ENCODE measurements at places on chromosomes 4 and X. TPM values are rescaled to one million over a fixed set of nuclear protein-coding genes. Genes with fewer than 3 reads are reported as not detected.

HMGN5 gene
- total RNA-seq, result 8.3 TPM

GRCh38 chrX:107726816-107727534 lies 48.6 kb downstream of the TSC22D3 start:
- peak; percentile 60 for DNase-seq

GRCh38 chr4:110372485-110372884 lies 103.5 kb upstream of the ENPEP start:
- DNase-seq, result no peak

GRCh38 chr4:158836002-158836369 lies 67.2 kb downstream of the FNIP2 start:
- no peak for DNase-seq

DNA sequence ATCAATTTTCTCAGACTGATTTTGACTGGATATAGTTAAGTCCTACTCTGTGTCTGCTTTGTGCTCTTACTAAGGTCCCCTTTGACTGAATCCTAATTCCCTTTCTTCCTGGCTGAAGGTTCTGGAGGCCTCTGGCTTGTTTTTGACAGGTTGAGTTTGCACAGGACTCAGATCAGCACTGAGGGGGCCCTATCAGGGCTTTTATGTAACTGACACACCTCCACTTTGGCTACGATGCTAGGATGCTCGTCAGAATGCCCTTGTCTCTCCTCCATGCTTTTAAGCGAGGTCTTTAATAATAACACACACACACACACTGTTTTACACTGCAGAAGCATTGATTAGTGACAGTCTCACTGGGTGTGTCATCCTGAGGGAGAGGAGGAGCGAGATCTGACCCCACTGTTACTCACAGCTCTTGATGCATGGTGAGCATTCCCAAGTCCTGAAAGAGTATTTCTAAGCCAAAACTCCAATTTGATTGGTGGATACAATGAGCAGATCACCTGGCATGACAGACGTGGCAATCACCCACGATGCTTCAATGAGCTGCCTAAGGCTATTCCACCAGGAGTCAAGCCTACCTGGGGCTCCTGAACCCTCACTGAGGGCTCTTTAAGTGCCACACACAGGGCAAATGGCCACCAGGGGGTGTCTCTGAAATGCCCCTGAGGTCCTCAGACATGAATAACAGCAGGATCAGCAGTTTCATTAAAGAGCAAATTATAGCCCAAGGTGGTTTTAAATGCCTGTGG lies 130.4 kb upstream of the CPEB2 start:
- peak; percentile 54 for DNase-seq

Measured in aorta (tissue), 5 donors.